ENCODE measurements at places on chromosomes 5 and 9. TPM values are rescaled to one million over a fixed set of nuclear protein-coding genes. Genes with fewer than 3 reads are reported as not detected.

The PRR16 gene
- not detected for total RNA-seq

The LCN9 gene
- not detected for total RNA-seq

The ADAMTS19 gene
- not detected for total RNA-seq

The OMD gene
- total RNA-seq: not detected

The SLC6A19 gene
- not detected for total RNA-seq

The FLT4 gene
- 0.95 TPM for total RNA-seq

The ANKRD33B gene
- 5.7 TPM for total RNA-seq

The TMC1 gene
- not detected for total RNA-seq

The CRB2 gene
- total RNA-seq: not detected

The GABBR2 gene
- total RNA-seq: not detected

The ADAMTS16 gene
- total RNA-seq: not detected

The PIP5K1B gene
- total RNA-seq: 7.0 TPM

The SH3PXD2B gene
- 0.14 TPM for total RNA-seq

The FBN2 gene
- total RNA-seq: not detected

The PCDHGA1 gene
- total RNA-seq: 0.09 TPM

The SHC3 gene
- not detected for total RNA-seq

The SFXN1 gene
- total RNA-seq: 184 TPM

The PARP8 gene
- total RNA-seq: 66.3 TPM

The KCNV2 gene
- total RNA-seq: not detected

The NUTM2G gene
- not detected for total RNA-seq

The C9orf152 gene
- total RNA-seq: 0.07 TPM

The DDX4 gene
- total RNA-seq: 0.98 TPM

The INSYN2B gene
- total RNA-seq: not detected

The ANKDD1B gene
- total RNA-seq: 0.23 TPM

The MEGF10 gene
- not detected for total RNA-seq

The ROPN1L gene
- total RNA-seq: 3.7 TPM

The NFIL3 gene
- total RNA-seq: 54.1 TPM

The MLANA gene
- not detected for total RNA-seq

The FOXD4L5 gene
- not detected for total RNA-seq

The CDC37L1 gene
- 10.3 TPM for total RNA-seq

The NEUROG1 gene
- total RNA-seq: not detected

The C5 gene
- 2.5 TPM for total RNA-seq

The FBXO38 gene
- total RNA-seq: 51.5 TPM

The RABL6 gene
- total RNA-seq: 116 TPM

The CNTFR gene
- not detected for total RNA-seq

The ZCCHC7 gene
- 20.3 TPM for total RNA-seq

The PCDHGA5 gene
- 0.55 TPM for total RNA-seq

The LNPEP gene
- total RNA-seq: 68.6 TPM

The PCDHGA8 gene
- 0.18 TPM for total RNA-seq

The TYRP1 gene
- total RNA-seq: not detected

The SLC6A3 gene
- 0.41 TPM for total RNA-seq

The GRK6 gene
- 239 TPM for total RNA-seq

The ASPN gene
- not detected for total RNA-seq

The PCDH1 gene
- total RNA-seq: not detected

The MORN5 gene
- not detected for total RNA-seq

The PAPPA gene
- not detected for total RNA-seq

The SPINK4 gene
- total RNA-seq: not detected

The THBS4 gene
- total RNA-seq: 0.61 TPM

The MFAP3 gene
- 25.0 TPM for total RNA-seq

The TRIM36 gene
- total RNA-seq: 0.16 TPM

Measured in T-helper 2 cell treated with Interferon-gamma antibody and Interleukin-4, amounts not matched to agents 100 ng/mL and 5 ng/mL, for 36 hours (primary cell).